ENCODE measurements at places on chromosomes 13 and 19.

DNA sequence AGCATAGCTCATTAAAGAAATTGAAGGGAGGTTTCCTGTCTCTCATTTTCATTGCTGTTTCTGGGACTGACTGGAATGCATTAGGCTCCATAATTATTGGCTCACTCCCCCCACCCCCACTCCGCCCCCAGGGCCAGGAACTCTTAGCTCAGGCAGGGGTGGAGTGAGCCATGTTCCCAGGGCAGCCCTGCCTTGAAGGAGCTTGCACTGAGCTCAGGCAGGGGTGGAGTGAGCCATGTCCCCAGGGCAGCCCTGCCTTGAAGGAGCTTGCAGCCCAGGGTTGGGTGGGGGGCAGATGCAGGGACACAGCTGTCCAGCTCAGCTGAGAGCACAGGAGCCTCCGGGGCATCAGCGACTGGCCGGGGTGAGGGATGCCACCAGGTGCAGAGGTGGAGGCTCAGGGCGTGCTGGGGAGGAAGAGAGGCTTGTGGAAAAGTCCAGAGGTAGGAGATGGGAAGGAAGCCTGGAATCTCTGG lies 39.1 kb upstream of the TFDP1 start:
- DNase-seq: no peak

GRCh38 chr19:38078302-38078930 lies 145.6 kb downstream of the DPF1 start:
- no peak for DNase-seq

- no peak for DNase-seq
These were observed 17.4 kb downstream of the NMRK2 start for GRCh38 chr19:3949997-3950859.

GRCh38 chr19:39264306-39265290 lies 3.6 kb upstream of the IFNL2 start:
- DNase-seq: no peak

DNA sequence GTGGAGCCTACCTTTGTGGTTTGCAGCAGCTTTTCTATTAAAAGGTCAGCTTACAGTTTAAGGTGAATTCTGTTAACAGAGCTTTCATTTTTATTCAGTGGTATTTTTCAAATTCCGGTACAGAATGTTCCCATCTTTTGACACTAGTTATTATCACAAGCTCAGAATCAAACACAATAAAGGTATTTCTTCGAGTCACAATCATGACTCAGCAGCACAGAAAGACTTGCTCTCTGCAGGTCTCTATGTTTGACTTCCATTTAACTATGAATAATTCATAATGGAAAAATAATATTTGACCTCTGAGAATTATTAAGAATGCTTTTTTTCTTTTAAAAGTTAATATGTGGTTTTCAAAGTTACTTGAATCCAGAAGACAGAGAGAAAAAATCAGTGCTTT lies 28.2 kb downstream of the DACH1 start:
- DNase-seq: no peak

GRCh38 chr13:43377973-43378372 lies 354.6 kb downstream of the DNAJC15 start:
- DNase-seq: no peak

DNA sequence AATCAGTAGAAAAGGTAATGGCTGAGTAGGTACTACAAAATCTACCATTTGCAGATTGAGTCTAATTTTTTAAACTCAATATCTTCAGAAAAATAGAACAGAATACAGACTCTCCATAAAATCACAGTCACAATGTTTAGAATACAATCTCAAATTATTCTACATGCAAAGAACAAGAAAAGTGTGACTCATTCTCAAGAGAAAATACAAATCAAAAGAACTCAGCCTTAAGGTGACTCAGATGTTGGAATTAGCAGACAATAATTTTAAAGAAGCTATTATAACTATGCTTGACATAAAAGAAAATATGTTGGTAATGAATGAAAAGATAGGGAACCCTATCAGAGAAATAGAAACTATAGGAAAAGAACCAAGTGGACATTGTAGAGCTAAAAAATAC lies 78.9 kb downstream of the RXFP2 start:
- DNase-seq: no peak

- DNase-seq: no peak
These were observed 28.2 kb downstream of the GPC6 start for GRCh38 chr13:93254775-93255174.

DNA sequence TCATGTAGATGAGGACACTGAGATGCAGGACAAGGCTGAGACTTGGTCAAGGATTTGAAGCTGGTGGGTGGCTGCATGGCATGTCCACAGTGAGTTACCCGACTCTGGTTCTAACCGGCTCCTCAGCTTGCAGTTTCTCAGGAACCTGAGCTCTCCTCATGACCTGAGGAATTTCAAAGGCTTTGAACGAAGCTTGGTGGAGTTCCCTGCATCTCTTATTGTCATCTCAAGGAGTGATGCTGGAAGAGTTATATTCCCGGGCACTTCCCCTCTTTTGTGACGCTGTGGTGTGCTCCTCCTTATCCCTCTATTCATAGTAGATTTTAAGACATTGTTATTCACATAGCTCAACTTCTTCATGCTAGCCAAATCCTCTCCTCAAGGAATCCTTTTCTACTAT lies 500.1 kb upstream of the HTR2A start:
- no peak for DNase-seq

- DNase-seq: no peak
These were observed 802.3 kb upstream of the PRR20A start for GRCh38 chr13:56338421-56338820.

DNA sequence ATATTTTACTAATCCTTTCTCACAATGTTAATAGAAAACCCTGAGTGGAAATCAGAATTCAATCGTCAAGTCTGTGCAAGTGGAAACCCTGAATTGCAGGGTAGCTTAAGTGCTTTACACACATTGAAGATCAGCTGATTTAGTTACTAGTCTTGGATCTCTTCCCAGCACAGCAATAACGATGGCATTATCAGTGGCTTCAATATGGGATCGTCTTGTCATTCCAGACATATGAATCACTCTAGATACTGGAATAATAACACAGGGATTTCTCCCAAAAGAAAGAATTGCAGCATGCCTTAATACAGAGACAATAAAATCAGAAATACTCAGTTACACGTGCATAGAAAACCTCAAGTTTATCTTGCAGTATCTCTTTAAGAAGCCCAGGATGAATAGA lies 12.6 kb upstream of the METTL21C start:
- DNase-seq: no peak

GRCh38 chr19:29247872-29248271 lies 34.9 kb upstream of the UQCRFS1 start:
- DNase-seq: no peak
